ENCODE measurements at places on chromosomes 4 and X.

- DNase-seq = no peak
Measured at GRCh38 chr4:88005946-88006345, 1.5 kb upstream of the PKD2 start.

DNA sequence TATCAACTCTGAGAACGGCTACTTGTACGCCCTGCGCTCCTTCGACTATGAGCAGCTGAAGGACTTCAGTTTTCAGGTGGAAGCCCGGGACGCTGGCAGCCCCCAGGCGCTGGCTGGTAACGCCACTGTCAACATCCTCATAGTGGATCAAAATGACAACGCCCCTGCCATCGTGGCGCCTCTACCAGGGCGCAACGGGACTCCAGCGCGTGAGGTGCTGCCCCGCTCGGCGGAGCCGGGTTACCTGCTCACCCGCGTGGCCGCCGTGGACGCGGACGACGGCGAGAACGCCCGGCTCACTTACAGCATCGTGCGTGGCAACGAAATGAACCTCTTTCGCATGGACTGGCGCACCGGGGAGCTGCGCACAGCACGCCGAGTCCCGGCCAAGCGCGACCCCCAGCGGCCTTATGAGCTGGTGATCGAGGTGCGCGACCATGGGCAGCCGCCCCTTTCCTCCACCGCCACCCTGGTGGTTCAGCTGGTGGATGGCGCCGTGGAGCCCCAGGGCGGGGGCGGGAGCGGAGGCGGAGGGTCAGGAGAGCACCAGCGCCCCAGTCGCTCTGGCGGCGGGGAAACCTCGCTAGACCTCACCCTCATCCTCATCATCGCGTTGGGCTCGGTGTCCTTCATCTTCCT lies 2.7 kb downstream of the PCDH10 start:
- DNase-seq = no peak

DNA sequence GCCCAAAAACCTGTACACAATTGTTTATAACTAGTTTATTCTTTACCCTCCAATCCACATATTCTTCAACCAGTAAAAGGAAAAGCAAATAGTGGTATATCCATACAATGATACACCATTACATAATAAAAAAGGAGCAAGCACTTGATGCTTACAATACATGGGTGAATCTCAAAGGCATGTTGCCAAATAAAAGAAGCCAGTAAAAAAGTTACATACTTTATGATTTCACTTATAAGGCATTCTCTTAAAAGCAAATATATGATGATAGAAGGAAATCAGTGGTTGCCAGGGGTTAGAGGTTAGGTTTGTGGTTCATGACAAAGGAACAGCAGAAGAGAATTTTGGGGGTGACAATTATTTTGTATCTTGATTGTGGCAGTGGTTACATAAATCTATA lies 896.1 kb upstream of the LCORL start:
- DNase-seq = no peak

DNA sequence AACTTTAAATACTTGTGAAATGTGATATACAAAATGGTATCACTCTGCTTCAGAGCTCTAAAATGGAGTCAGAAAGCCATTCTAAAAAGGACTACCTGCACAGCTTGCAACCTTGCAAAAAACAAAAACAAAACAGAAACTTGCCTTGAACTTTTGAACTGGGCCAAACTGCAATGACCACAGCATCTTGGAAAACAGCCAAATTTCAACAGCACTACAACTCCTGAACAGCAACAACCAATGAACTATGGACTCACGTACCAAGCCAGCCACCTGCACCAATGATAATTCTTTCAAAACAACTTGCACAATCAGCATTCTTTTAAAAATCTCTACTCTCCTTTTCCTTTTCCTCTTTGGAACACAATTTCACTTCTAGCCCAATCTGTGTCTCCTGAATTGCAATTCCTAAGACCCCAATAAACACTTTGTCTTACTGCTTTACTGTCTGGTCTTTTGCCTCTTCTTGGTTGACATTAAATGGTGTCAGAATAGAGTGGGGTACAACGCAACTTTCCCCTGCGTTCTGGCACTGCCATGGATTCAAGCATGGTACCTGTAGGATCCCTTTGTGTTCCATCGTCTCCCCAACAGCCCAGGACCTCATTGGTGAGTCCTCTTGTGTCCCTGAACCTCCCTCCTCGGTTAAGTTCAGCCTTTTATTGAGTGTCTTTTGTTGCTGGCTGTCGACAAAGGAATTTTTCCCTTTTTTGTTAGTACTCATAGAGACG lies 35.7 kb upstream of the FMR1 start:
- no peak for DNase-seq

Measured in HAP-1 (cell line).